Effector memory CD4-positive, alpha-beta T cell (primary cell): ENCODE measurements at places on chromosomes 11 and 22.

GRCh38 chr11:64055077-64055476 is 19.3 kb downstream of the FLRT1 start:
- DNase-seq: no peak

DNA sequence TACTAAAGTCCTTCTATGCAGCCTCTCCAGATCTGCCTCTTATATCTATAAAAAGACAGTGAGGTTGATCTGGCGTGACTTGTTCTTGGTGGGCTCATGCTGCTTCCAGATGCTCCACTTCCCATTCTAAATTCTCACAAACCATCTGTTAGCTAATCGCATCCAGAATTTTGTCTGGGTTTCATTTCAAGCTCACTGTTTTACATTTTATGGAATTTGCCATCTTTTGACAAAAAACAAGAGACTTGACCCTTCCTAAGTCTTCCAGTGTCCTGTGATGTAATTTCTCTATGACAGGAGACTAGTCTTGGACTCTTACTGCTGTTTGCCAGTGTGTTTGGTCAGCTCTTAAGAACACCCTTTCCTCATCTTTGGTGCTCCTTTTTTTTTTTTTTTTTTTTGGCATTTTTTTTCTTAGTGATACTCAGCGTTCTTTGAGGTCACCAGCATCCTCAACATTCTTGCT is 23.0 kb downstream of the CRKL start:
- DNase-seq: no peak

GRCh38 chr22:43745411-43745770 is 66.7 kb downstream of the EFCAB6 start:
- DNase-seq: no peak

- no peak for DNase-seq
These were observed 165.2 kb downstream of the LDLRAD3 start for GRCh38 chr11:36108881-36109589.

DNA sequence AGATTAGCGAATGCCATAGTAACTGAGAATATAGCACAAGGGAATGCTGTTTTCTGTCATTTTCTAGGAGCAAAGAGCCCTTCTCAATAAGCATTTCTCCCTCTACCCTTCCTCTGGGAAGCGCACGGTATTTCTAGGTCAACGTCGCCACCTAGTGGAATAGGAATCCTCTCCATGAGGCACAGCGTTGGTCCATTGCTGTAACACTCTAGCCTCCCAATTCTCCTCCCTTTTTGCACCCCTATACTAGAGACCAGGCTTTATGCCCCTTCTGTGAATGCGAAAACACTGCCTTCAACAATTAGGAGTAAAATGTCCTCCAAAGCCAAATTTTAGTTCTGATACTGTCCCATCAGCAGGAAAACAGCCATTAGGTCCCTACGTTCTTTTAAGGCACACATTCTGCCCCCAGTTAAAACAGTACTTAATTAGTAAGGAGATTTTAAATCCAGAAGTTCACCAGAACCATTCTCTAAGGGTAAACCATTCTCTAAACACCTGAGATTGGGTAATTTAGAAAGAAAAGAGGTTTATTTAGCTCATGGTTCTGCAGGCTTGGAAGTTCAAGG is 12.8 kb upstream of the HYLS1 start:
- no peak for DNase-seq

- peak; percentile 36 for DNase-seq
These were observed 7.3 kb downstream of the USP47 start for GRCh38 chr11:11848891-11849746.

DNA sequence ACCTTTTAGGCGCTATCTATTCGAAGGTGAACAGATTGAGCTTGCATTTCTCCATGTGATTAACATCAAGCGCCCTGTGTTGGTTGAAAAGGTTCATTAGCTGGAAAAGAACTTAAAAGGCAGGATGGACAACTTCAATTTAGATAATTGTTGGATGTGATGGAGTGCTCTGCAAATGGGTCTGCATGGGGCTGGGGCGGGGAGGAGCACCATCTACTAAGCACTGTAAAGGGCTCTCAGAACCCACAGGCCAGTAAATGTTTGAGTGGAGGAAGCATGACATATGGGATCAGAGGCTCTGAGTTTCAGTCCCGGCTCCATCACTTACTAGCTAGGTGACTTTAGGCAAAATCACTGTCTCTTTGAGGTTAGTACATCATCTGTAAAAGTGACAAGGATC is 28.2 kb downstream of the ARL14EP start:
- DNase-seq: no peak

- no peak for DNase-seq
These were observed 25.8 kb upstream of the MYOD1 start for GRCh38 chr11:17693531-17693930.

- DNase-seq: no peak
These were observed 6.4 kb upstream of the NNMT start for GRCh38 chr11:114289779-114290178.

DNA sequence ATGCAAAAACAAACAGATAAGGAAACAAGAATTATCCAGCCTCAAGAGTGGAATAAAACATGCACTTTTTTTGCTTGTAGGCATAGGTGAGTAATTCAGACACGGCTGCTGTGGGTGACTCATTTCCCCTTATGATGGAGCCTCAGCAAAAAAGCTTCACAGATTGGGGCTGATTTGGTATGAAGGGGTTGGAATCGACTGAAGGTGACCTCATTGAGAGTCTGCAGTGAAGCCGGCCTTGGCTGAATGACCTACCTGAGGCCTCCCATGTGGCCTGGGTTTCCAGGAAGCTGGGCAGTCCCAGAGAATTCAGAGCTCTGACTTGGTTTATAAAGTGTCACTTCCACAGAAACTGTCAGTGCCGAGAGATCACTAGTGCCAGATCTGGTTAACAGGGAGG is 34.2 kb upstream of the VPREB1 start:
- no peak for DNase-seq

GRCh38 chr11:60310407-60310998 is 16.6 kb upstream of the MS4A6E start:
- DNase-seq: no peak

GRCh38 chr11:13320688-13321087 is 43.1 kb downstream of the BMAL1 start:
- DNase-seq: no peak

GRCh38 chr11:122393209-122393860 is 262.2 kb upstream of the UBASH3B start:
- DNase-seq: no peak

GRCh38 chr11:66713746-66714480 is 15.1 kb downstream of the SPTBN2 start:
- no peak for DNase-seq

DNA sequence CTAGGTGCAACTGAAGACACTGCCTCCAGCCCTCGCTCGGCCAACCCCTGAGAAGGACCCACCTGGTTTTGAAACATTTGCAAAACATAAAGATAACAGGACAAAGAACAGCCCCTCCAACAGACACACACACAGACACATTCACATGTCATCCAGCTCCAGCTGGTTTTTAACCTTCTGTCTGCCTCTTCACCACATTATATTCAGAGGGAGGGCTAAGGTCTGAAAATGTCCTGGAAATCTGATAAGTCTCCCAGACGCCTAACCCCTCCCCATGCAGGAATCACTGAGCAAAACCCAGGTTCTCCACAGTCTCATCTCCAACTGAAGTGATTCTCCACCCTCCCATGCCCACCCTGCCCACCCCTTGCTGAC is 29.4 kb downstream of the PACSIN2 start:
- no peak for DNase-seq

- no peak for DNase-seq
These were observed 124.7 kb upstream of the NAV2 start for GRCh38 chr11:19587979-19588378.

- DNase-seq: no peak
These were observed 4.1 kb downstream of the PPP1CA start for GRCh38 chr11:67397536-67397935.

- DNase-seq: no peak
These were observed 98.9 kb upstream of the ISX start for GRCh38 chr22:34966980-34967565.

GRCh38 chr11:118911880-118912741 is 13.6 kb downstream of the BCL9L start:
- peak; percentile 73 for DNase-seq

GRCh38 chr11:17384002-17384511 is 4.4 kb downstream of the KCNJ11 start:
- DNase-seq: peak; percentile 47

DNA sequence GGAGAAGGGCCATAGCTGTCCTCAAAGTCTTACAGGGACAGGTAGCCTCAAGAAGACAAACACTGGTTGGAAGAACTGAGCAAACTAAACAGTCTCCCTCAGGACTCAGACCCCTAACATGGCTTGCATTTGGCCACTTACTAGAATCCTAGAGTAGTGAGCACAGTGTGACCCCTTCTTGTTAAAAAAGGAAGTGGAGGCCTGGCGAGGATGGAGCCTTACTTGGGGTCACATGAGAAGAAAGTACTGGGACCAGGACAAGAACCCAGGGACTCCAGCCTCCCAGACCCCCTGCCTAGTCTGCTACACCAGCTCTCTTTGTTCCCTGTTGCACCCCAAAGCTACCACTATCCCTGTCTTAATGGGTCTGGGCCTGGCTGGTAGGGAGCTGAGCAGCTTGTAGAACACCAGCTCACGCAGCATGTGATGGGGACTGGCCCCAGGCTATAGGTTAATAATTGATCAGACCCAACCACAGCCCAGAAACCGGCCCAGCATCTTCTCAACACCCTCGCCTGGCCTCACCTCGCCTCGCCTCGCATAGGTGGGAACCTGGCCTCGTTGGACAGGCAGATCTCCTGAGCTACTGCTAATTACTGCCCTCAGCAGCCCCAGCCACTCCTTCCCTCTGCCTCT is 17.6 kb downstream of the DGAT2 start:
- no peak for DNase-seq

- no peak for DNase-seq
These were observed 41.4 kb upstream of the PCF11 start for GRCh38 chr11:83115551-83115950.

GRCh38 chr11:101362643-101363042 is 221.2 kb downstream of the TRPC6 start:
- no peak for DNase-seq

DNA sequence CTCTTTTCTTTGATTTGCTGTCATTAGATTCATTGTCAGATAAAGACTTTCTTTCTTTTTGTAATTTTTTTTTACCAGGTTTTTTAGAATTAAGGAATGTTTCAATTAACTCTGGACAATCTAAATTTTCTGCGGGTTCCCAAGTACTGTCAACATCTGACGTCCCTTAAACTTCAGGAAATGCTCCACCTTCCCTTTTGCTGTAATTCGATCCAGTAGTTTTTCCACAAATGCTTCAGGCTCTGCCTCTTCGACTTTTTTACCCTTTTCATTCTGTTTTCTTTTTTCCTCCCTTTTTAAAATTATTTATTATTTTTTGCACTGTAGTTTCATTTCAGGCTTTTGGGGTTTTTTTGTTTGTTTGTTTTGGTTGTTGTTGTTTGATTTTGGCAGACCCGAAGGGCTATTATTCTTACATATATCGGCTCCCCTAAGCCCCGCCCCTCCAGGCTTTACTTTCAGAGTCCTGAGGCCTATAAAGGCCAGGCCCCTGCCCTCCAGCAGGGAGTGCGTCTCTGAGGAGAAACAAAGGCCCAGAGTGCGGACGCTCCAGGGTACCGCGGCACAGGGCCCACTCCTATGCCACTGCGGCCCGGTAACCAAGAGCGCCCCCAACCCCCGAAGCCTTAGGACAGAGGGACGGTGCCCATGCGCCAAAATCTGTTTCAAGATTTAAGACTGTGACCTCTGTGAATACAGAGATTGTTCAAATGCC is 116.4 kb downstream of the TYR start:
- no peak for DNase-seq

- no peak for DNase-seq
These were observed 67.2 kb upstream of the TTC12 start for GRCh38 chr11:113247221-113247620.

DNA sequence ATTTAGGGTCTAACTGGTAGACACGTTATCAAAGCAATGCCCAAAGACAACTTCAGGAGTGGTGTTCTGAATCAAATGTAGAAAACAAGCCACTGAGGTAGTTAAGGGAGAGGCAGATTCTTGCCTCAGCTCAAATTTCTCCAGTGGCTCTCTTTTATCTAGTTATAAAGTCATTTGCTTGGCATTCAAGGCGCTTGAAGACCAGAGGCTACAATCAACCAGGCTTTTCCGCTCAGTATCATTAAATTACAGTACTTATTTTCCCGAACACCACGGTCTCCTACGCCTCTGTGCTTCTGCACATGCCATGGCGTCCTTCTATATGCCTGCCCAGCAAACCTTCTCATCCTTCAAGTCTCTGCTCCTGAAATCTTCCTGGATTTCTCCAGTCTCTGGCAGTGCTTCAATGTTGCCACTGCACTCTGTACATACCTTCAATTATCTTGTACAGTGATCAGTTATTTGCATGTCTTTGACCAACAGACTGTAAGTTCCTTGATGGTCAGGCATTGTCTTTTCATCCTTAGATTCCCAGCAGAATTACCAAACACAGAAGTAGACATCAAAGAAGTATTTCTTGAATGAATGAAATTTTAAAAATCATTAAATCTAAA is 1.4 kb downstream of the POGLUT3 start:
- no peak for DNase-seq
